ENCODE measurements at places on chromosomes 5 and 9.

DNA sequence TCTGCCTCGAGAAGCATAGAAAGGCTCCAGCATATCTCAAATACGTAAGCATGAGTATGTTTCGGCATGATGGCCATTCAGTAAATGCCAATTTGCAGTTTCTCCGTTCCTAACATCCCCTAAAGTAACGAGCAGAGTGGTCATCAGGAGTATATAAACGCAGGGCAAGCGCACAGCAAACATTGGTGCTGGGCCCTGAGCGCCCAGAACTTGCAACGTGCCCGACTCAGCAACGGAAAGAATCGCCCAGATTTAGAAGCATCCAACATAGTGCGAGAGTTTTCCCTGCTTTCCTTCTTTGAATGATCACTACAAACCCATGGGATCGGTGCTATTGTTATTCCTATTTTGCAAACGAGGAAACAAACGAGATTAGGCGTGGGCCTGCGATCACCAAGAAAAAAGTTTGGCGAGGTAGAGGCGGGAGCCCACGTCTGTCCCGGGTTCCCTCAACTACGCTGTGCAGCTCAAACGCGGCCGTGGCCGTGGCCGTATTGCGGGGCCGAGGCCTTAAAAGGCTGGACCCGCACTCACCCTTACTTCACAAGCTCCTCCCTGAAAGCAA is 505 bp downstream of the RPS14 start:
- DNase-seq: peak; percentile 58

GRCh38 chr5:124662181-124662781 is 84.2 kb downstream of the ZNF608 start:
- DNase-seq: no peak

GRCh38 chr5:141778206-141778605 is 96.2 kb upstream of the ARAP3 start:
- peak; percentile 47 for DNase-seq

- peak; percentile 3 for DNase-seq
Measured at GRCh38 chr9:117768750-117769395, 64.7 kb downstream of the TLR4 start.

- DNase-seq: no peak
Measured at GRCh38 chr5:156434471-156434870, 107.5 kb downstream of the SGCD start.

DNA sequence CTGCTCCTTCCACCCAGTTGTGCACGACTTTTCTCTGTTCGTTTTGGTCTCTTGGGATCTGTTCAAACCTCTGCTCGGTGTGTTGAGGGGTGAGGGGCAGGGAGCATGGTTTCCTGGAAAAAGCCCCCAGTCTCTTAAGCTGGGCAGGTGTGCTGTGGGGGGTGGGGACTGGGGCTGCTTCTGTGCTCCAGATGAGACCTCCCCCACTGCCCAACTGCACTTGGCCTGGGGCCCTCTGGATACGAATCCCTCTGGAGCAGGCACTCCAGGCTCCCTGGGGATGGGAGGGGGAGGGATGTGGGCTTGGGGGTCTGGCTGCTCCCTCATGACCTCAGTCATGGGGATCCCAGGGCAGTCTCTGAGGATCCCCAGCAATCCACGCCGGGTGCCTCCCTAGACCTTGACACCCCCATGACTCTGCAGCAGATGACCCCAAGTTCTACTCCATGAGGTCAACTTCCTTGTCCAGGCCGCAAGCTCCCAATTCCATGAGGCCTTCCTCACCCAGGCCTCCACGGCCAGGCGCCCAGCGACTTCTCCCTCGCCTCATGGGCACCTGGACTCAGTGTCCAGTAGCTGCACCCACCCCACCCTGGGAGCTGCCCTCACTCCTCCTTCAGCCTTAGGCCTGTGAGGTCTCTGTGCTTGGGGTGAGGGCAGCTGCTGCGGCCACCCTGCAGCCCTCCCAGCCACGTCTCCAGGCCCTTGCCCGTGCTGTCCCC is 5.9 kb upstream of the AHRR start:
- no peak for DNase-seq

DNA sequence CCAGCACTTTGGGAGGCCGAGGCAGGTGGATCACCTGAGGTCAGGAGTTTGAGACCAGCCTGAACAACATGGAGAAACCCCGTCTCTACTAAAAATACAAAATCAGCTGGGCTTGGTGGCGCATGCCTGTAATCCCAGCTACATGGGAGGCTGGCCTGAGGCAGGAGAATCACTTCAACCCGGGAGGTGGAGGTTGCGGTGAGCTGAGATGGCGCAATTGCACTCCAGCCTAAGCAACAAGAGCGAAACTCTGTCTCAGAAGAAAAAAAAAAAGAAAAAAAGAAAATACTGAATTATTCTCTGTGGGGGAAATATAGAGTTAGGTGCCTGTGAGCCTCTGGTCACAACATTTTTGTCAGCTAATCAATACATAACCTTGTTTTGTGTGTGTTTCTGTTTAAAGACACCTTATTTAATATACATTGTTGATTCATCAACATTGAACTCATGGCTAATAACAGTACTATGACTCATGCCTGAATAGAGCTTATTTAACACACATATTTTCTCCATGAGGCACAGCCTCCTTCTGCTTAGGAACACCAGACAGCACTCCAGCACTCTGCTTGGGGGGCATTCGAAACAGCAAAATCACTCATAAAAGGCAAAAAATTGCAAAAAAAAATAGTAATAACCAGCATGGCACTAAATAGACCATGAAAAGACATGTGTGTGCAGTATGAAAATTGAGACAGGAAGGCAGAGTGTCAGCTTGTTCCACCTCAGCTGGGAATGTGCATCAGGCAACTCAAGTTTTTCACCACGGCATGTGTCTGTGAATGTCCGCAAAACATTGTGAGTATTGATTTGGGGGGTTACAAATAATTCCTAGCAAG is at the start of gene IL31RA:
Gene IL31RA, plus strand, starts transcription at position 519 of the 836 bp plus-strand sequence. Its CDS starts 214 bp downstream, at position 733.
- peak; percentile 79 for DNase-seq

DNA sequence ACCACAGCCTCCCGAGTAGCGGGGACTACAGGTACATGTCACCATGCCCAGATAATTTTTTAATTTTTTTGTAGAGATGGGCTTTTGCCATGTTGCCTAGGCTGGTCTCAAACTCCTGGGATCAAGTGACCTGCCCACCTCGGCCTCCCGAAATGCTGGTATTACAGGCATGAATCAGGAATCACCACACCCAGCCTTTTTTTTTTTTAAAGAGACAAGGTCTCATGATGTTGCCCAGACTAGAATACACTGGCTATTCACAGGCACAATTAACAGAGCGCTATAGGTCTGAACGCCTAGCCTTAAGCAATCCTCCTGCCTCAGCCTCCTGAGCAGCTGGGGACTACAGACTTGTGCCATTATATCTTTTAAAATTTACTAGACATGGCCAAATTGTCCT is 36.1 kb downstream of the GEMIN5 start:
- DNase-seq: no peak

- DNase-seq: peak; percentile 26
Measured at GRCh38 chr9:81132318-81132717, 557.0 kb downstream of the TLE1 start.

DNA sequence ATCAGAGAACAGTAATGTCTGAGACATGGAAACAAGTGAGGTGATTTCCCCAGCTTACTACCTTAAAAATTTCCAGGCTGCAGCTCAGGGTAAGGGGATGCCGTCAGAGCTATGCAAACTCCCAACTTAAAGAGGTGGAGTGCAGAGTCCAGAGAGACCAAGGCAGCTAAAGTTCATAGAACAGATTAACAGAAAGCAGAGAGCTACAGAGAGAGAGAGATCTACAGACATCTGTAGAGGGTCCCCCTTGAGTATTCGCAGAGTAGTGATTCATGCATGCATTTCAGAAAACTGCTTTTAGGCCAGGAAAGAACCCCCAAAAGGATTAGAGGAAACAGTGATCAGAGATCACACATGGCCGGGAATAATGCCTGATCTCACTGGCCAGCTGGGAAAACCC is 306.2 kb upstream of the PUM3 start:
- no peak for DNase-seq

DNA sequence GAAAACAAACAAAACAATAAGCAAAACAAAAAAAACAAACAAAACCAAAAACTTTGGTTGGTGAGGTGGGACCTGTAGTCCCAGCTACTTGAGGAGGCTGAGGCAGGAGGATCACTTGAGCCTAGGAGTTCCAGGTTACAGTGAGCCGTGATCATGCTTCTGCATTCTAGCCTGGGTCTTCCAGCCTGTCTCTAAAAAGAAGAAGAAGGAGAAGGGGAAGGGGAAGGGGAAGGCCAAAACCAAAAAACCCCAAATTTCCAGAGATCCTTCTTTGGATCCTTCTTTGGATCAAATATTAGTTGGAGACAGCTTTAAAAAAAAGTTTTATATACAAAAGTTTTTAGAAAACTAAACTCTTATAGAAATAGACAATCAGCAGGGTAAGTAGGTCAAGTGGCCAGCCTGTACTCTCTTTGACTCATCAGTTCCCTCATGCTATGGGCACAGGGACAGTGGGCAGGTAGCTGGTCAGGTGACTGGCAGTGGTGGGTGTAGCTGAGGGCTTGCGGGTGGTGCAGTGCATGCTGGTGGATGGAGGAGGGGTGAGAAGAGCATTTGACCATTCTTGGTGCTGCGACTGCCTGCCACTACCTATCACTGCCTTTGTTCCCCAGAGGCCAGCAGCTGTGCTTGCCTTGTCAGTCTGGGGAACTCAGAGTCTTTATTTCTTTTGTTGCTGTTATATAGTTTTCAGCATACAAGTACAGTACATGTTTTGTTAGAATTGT is 12.6 kb downstream of the RCL1 start:
- DNase-seq: no peak

GRCh38 chr5:6525910-6526309 is 77.3 kb downstream of the UBE2QL1 start:
- DNase-seq: no peak

- peak; percentile 78 for DNase-seq
Measured at GRCh38 chr9:84154320-84154719, 173.7 kb downstream of the RMI1 start.

- DNase-seq: peak; percentile 4
Measured at GRCh38 chr9:94082956-94083355, 1.3 kb upstream of the PTPDC1 start.

DNA sequence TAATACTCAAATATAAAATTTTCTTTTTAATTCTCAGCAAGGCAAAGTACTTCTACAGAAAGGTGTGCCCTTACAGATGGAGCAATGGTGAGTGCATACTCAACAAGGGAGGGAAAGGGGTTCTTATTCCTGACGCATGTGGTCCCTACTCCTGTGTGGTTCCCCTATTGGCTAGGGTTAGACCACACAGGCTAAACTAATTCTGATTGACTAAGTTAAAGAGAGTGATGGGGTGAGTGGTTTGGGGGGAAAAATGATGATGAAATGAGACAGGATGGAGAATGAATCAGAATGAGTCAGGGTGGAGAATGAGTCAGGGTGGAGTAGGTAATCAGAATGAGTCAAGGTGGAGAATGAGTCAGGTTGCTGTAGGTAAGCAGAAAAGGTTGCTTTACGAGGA is 22.9 kb upstream of the HMGCS1 start:
- DNase-seq: no peak

- DNase-seq: peak; percentile 72
Measured at GRCh38 chr9:91978740-91979414, 28.8 kb upstream of the ROR2 start.

DNA sequence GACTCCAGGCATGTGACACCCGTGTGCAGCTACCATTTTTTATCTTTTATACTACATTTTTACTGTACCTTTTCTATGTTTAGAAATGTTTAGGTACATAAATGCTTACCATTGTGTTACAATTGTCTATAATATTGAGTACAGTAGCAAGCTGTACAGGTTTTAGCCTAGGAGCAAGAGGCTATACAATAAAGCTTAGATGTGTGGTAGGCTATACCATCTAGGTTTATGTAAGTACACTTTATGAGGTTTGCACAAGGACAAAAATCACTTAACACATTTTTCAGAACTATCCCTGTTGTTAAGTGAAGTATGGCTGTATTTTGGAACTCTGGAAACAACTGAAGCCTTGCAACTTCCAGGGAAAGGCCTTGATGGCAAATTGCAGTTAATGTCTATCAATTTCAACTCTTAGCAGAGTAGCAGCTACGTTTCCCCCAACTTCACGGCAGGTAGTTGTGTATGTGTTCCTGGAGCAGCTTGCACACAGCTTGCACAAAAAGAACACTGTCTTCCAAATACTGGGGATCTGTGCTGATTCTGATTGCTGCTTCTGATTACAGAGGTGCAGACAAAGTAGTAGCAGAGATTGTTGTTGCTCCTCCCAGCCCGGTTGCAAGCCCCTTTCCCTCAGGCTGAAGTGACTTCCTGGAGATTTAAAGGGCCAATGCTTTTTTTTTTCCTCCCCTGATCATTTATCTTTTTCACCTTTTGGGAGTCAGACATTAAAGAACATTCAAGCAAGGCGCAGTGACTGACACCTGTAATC is 30.0 kb downstream of the SIL1 start:
- DNase-seq: no peak

DNA sequence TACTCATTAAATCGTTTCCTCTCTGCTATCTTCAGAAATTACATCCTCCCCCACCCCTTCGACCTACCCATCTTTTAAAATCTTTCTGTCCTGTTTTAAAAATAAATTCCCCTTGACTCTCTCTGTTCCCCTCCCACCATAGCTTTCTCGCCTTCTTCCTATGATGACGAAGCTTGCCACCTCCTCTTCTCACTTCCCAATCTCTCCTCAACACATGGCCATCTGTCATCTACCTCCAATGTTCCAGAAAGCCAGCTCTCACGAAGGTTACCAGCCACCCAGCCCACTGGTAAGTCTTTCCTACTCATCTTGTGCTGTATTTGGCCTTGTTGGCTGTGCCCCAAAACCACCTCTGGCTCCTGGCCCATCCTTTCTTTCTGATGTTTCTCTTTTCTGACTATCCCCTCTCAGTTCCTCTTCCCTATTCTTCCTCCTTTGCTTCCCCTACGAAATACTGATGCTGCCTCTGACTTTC is 346.3 kb downstream of the ENC1 start:
- DNase-seq: no peak

DNA sequence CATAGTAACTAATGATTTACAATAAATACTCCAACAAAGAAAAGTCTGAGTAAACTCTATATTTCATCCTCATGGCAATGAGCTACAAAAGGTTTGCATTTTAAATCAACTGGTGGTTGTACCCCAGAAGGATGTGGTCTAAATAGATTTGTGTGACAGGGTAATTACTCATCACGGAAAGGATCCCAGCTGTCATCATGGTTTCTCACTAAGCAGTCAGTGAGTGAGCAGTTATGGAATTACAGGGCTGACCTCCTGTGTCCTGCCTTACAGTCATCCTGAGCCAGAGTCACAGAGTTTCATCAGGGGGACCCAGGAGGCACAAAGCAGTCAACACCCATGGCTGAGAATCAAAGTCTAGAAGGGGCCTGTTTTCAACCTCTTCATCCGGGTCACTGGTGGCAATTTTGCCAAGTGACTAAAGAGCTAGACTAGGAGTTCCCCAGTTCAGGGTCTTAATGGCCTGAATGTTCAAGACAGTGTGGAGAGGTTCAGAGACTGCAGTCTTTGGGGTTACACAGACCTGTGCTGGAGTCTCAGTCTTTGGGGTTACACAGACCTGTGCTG is 210.7 kb upstream of the SLC24A2 start:
- DNase-seq: peak; percentile 59

Data from adipocyte (in vitro differentiated cells).